ENCODE measurements at places on chromosomes 13 and 19.
A peak's percentile ranks its signal among the peaks of the same experiment; 100 is the strongest.

- peak; percentile 75 for DNase-seq
Measured at GRCh38 chr19:35495107-35496064, 5.1 kb upstream of the KRTDAP start.

- DNase-seq, result no peak
Measured at GRCh38 chr19:1854039-1854541, 5.8 kb upstream of the REXO1 start.

DNA sequence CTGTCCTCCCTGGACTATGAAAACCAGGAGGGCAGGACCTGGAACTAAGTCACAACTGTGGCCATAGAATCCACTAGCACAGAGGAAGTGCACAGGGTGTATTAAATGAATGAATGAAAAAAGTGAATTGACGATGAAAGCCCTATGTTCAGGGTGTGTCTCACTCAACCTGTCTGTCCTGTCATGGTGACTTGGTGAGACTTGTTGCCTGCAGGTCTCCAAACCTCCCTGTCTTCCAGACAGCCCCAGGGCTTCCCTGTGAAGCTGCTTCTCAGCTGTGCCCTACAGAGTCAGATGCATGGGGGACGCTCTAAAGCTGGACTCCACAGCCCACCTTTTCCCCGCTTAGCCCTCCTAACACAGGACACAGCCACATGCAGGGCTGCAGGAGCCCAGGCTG, 4.8 kb upstream of the IGFL1 start:
- DNase-seq, result no peak

GRCh38 chr13:110272227-110272626, 34.7 kb downstream of the COL4A1 start:
- DNase-seq, result no peak

GRCh38 chr13:101140087-101140770, 276.1 kb downstream of the NALCN start:
- no peak for DNase-seq

- DNase-seq, result no peak
Measured at GRCh38 chr13:111911754-111912452, 155.0 kb upstream of the SOX1 start.

GRCh38 chr19:32368787-32369186, 23.4 kb downstream of the ZNF507 start:
- DNase-seq, result no peak

GRCh38 chr13:110448677-110449076, 112.8 kb downstream of the RAB20 start:
- no peak for DNase-seq

DNA sequence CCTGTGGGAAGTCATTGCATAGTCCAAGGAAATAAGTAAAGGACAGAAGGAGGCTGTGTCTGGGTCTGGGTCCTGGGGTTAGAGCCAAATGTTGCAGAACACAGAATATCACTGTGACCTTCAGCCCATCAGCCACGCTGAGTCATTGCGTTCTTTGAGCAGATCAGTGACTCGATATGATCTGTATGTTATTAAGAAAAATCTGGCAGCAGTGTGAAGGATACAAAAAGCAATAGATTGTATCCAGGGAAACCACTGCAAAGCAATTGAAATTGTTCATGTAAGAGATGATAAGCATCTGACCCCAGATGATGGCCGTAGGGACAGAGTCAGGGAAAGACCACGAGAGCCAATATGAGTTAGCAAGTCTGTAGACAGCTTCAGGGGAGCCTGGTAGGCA, 1575.1 kb upstream of the SLC10A2 start:
- no peak for DNase-seq

GRCh38 chr19:13420780-13421179, 85.5 kb downstream of the CACNA1A start:
- DNase-seq, result no peak

DNA sequence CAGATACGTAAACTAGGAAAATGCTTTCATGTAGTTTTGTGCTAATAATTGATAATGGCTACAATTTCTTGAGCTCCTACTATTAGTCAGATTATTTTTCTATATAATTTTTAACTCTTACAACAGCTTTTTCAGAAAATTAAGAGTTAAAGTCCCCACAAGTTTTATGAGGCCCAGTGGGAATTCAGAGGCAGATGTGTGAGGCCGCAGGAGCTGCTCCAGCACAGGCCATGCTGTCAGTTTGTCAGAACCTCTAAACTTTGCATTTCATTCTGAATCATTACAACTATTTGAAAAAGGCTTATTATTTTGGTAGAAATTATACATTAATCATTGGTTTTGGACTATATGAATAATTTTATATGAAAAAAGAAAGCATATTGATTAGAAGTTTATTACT, 370.8 kb downstream of the MYO16 start:
- no peak for DNase-seq

DNA sequence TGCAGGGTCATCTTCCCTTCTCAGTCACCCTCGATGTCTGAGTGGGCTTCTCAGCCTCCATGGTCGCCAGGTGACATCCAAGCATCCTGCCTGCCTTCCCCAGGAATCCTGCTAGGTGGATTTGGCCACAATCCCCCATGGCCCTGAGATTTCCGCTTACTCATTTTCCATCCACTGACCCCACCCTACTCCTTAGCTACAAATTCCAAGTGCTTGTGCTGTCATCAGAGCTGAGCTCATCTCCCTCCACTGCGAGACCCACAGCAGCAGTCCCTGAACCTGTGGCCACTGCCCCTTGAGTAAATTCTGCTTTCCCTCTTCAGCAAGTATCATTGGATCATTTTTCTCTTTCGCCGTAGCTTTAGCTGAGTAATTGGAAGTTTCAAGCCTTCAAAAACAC, 90.5 kb upstream of the ANKRD10 start:
- DNase-seq, result no peak

DNA sequence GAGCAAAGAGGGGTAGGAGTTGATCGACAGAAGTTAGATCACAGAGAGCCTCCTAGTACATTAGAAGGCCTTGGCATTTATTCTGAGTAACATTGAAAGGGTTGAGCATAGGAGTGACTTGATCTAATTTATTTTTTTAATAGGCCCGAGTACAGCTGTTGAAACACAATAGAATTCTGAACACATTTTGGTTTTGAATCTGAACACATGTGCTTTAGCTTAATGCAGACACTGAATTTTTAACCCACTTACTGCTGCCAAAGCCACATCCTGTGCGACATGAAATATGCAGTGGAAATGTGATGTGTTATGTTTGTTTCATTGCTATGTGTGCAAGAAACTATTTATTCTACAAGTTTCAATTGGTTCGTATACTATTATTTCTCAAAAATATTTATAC, 1505.9 kb downstream of the PCDH9 start:
- DNase-seq, result no peak

- DNase-seq, result no peak
Measured at GRCh38 chr13:113828282-113828825, 35.5 kb downstream of the GAS6 start.

- no peak for DNase-seq
Measured at GRCh38 chr13:109072505-109072904, 443.1 kb downstream of the MYO16 start.

GRCh38 chr19:21482863-21483276, 22.5 kb upstream of the ZNF429 start:
- DNase-seq, result peak; percentile 60

DNA sequence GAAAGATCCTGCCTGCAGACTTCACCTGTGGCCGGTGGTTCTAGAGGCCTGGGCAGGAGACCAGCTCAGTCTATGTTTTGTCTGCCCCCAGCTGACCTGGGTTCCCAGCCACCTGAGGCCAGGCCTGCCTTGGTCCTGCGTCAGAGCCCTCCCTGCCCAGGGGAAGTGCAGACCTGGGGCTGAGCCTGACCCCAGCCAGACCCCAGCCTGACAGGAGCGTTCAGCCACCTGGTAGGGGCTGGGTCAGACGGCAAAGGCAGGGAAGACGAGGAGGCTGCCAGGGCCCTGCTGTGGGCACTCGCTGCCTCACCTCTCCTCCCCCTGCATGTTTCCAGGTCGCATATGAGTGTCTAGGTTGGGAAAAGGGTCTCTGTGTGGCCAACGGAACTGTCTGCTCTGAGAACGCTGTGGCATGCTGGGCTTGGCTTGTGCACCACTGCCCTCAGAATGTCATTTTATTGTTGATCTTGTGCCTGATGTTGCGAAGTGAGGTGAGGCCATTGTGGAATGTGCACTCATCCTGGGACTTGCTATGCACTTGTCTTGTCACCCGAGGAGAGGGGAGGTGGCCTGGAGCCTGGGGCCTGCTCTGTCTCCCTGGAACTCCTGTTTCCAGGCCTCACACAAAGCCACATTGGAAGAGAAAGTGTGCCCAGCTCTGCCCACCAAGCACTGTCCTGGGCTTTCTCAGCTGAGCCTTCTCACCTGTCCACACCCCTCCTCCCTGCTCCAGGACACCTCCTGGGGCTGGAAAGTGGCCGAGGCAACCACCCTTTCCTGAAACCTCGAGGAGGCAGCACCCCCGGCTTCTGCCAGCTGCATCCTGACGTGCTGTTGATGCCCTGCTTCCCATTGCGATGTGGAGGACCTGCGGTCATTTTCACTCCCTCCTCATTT, 15.2 kb upstream of the MCF2L start:
- no peak for DNase-seq

- no peak for DNase-seq
Measured at GRCh38 chr19:22526661-22527272, 104.6 kb upstream of the ZNF98 start.

- DNase-seq, result no peak
Measured at GRCh38 chr13:98052412-98052811, 90.5 kb upstream of the FARP1 start.

DNA sequence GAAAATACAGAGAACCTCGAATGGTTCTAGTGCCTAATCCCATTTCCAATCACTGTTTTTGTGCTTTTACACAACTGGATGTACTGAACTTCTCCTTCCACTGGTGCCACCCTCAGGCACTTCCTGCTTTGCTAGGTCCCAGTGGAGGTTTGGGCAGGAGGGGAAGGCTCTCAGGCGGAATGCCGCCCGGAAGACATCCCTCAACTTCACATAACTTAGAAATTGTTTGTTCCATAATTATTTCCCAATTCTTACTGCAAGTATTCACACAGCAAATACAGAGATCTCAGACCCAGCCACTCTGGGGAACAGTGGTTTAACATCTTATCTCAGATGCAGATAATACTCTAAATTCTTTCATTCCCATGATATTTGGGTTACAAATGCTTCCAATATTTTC, 195.7 kb upstream of the IPO5 start:
- no peak for DNase-seq

DNA sequence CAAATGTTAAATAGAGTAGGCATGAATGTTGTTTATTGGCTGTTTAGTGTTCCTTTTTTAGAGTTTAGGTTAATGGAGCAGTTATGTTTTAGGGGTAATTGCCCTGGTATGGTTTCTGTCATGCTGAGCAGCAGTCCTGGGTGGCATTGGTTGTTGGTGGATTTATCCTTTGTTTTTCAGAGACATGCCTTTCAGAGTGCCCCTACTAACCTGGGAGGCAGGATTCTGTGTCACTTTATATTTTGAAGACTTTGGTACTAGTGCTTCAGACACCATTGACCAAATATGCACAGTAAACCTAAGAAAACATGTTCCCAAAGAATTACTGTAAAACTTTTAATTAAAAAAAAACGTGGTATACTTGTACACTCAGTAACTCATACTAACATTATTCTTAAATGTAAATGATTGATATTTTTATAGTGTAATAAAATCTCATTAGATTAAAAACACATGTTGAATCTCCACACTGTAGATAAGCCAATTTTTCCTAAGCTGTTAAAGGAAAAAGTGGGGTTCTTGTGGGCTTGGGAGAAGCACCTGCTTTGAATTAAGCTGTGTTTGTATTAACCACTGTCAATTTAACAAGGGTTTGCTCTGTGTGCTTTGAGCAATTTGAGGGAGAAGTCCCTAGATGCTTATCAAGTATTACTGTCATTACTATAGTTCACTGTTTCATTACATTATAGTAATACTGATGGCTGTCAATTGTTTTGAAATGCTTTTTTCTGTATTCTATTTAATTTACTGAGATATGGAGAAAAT, 133.2 kb downstream of the LMO7 start:
- no peak for DNase-seq

DNA sequence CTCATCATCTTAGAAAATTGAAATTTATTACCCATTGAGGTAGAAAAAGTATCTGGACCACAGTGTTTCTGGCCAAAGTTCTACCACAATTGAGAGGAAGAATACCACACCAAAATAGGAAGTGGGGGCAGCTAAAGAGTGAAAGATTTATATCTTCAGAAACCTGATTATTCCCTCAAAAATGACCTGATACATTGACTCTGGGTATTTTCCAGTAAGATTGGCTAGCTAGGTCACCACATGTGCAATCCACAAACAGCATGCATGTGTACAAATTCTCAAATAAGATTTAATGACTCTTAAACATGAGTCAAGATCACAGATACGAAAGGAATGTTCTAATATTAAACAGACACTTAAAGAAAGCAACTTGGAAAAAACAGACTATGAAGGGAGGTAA, 1516.2 kb upstream of the PCDH20 start:
- no peak for DNase-seq

- DNase-seq, result no peak
Measured at GRCh38 chr19:13082192-13083007, 20.3 kb downstream of the LYL1 start.

GRCh38 chr19:49889687-49890348, 6.9 kb downstream of the IL4I1 start:
- peak; percentile 77 for DNase-seq

DNA sequence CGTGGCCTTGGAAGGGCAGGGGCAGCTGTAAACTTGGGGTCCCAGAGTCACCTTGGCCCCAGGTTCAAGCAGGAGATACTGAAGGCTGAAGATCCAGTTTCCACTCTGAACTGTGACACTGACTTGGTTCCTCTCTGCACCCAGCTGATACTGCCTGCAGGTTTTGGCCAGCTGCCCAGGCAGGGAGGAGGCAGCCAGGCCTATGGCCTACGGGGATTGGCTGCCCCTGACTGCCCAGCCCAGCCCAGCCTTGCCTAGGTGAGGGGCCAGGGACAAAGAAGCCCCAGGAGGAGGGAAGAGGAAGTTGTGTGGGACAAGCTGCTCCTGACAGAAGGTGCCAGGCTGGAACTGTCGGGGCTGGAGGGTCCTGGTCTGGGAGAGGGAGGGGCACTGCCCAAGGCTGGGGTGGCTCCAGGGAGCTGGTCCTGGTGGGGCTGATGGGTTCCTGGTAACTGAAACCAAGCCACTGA, 51.7 kb upstream of the CYP4F8 start:
- DNase-seq, result no peak

DNA sequence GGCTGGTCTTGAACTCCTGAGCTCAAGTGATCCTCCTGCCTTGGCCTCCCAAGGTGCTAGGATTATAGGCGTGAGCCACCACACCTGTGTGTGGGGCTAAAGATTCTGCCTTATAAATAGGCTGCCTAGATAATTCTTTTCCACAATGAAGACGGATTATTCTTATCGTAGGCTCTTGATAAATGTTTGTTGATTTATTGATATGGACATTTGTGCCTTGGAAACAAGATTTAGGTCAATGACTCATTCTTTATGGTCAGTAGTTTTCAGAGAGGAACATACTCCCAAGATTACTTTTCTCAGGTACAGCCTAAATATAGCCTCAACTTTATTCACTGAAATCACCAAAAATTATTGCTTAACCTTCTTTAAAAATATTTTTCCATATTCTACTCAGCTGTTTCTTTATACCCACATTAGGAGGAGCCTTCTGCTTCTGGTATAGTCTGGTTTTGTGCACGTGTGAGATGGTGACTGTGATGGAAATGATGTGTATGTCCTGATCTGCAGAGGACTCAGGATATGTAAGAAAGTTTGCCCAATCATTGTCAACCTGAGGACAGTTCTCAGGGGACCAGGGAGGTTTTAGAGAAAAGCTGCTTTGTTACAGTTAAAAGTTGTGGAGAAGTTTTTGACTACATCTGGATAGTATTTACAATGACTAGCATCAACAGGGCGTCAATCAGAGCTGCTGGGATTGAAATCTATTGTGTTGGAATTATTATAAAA, 208.9 kb downstream of the DNAJC15 start:
- no peak for DNase-seq

- no peak for DNase-seq
Measured at GRCh38 chr19:30224689-30225606, 147.2 kb upstream of the ZNF536 start.

All from stimulated activated CD4-positive, alpha-beta T cell treated with anti-CD3 and anti-CD28 coated beads, Interleukin-2, amount 100 ng/mL, for 48 hours (primary cell).